Mesenchymal stem cell (in vitro differentiated cells and primary cell): ENCODE measurements at places on chromosomes 16 and 17.

DNA sequence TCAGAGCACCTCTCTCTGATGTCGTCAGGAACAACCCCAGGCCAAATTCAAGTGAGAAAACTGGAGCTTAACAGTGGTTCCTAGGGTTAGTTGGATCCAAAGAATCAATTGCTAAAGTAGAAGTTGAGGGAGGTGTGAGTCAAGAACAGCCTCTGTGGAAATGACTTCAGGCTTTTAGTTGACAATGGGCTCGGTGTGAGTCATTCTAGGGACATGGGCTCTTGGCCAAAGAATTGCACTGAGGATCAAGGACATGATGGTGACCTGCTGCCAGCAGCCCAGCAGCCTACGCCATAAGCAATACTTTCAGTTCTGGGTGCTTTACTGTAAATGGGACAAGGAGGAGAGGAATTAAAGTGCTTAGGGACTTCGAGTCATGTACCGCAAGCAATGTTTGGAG is 32.1 kb upstream of the SMURF2 start:
- H3K27me3 ChIP-seq, result no peaks in the 10 kb centered on the region
- H3K4me3 ChIP-seq, result no peak overlapping the region
- no peak overlapping the region for H3K27ac ChIP-seq
- DNase-seq, result peak; percentile 94
- H3K4me1 ChIP-seq, result peaks cover 2% of the 10 kb centered on the region

DNA sequence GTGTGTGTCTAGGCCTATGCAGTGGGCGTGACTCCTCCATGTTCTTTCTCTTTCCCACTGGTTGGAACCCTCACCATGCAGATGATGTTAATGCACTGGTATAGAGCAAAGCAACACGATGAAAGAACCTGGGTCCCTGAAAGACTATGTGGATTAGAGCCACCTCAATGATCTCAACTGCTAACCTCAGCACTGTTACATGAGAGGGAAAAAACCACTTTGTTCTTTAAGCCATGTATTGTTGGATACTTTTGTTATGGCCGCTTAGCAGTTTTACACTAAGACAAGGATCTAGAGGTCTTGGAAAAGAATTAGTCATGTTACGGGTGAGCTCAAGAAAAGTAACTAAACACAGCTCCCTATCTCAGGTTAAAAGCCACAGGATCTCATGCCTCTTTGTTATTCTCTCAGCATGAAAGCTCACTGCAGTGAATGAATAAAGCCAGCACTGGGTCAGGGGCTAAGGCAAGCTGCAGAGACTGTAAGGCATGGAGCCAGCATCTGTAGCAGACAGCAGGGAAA is 56.6 kb upstream of the RBBP6 start:
- DNase-seq, result no peak
- no peaks in the 10 kb centered on the region for H3K36me3 ChIP-seq
- H3K27me3 ChIP-seq, result no peaks in the 10 kb centered on the region
- no peak overlapping the region for H3K27ac ChIP-seq
- H3K4me3 ChIP-seq, result no peak overlapping the region

DNA sequence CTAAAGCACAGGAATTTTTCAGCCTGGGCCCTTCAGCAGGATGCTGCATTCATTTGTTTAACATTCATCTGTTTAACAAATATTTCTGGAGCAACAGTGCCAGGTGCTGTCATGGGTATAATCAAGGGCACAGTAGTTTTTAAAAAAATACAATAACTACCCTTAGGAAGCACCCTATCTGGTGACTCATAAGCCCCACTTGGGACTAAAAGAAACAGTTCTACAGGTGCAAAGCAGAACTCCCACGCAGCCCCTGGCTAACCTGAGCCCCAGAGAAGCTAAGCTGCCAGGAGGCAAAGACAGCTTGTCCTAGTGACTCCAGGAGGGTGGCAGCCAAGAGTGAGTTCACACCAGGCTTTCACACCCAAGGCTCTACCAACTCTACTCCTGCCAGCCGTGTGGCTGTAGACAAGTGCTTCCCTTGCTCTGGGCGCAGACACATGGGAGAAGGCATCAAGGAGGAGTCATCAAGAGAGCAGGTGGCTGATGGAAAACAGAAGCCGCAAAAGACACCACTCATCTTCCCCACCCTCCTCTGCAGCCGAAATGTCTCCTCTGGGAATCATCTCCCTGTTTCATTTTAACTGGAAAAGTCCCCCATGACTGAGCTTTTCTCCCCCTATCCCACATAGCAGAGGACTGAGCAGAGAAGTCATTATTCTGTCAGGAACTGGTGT is 14.4 kb downstream of the CUEDC1 start:
- H3K4me1 ChIP-seq, result peaks cover 34% of the 10 kb centered on the region
- no peak overlapping the region for H3K27ac ChIP-seq
- no peak for DNase-seq
- no peak overlapping the region for H3K4me3 ChIP-seq
- H3K36me3 ChIP-seq, result no peaks in the 10 kb centered on the region

- no peaks in the 10 kb centered on the region for H3K27me3 ChIP-seq
- no peak for DNase-seq
- peaks cover 10% of the 10 kb centered on the region for H3K4me1 ChIP-seq
- no peak overlapping the region for H3K27ac ChIP-seq
- no peaks in the 10 kb centered on the region for H3K36me3 ChIP-seq
These were observed 46.6 kb upstream of the LCMT1 start for GRCh38 chr16:25064937-25065336.

DNA sequence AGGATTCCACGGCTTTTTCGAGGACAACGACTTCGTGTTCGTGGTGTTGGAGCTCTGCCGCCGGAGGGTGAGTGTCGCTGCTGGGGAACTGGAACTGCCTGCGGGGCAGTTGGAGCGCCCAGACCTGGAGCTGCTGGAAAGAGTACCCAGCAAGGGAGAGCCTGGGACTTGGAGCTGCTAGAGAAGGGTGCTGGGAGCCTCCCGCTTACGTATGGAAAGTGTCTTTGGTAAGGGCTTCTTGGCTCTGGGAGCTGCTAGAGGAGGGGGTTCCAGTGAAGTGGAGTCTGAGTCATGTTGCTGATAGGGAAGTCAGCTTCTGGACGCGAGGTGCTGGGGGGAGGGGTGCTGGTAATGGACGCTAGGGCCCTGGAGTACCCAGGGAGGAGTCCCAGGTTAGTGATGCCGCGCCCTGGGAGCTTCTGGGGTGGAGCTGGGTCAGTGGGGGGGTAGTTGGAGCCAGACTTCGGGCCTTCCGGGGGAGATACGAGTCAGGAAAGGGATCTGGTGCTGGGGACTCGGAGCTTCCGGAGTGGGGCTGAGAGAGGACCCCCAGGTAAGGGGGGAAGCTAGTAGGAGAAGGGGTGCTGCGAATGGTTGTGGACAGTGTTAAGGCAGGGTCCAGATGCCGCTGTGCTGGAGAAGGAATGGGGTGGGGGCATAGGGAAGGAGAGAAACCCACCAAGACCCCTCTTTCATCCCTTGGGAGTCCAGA is 741 bp downstream of the PLK1 start:
- H3K27ac ChIP-seq, result no peak overlapping the region
- peaks cover 27% of the 10 kb centered on the region for H3K4me1 ChIP-seq
- H3K36me3 ChIP-seq, result peaks cover 38% of the 10 kb centered on the region
- no peaks in the 10 kb centered on the region for H3K27me3 ChIP-seq
- H3K4me3 ChIP-seq, result peak overlapping the region; percentile 79
- DNase-seq, result peak; percentile 74

GRCh38 chr17:48568499-48569239 is 9.5 kb downstream of the HOXB4 start:
- DNase-seq, result peak; percentile 79
- peaks cover 15% of the 10 kb centered on the region for H3K36me3 ChIP-seq
- peak overlapping the region; percentile 76 for H3K4me3 ChIP-seq
- no peaks in the 10 kb centered on the region for H3K27me3 ChIP-seq
- peaks cover 38% of the 10 kb centered on the region for H3K4me1 ChIP-seq
